Hematopoietic multipotent progenitor cell treated with erythropoietin and hydrocortisone succinate and interleukin-3 and kit ligand, for 4 days (in vitro differentiated cells): ENCODE measurements at places on chromosomes 7 and 10.

DNA sequence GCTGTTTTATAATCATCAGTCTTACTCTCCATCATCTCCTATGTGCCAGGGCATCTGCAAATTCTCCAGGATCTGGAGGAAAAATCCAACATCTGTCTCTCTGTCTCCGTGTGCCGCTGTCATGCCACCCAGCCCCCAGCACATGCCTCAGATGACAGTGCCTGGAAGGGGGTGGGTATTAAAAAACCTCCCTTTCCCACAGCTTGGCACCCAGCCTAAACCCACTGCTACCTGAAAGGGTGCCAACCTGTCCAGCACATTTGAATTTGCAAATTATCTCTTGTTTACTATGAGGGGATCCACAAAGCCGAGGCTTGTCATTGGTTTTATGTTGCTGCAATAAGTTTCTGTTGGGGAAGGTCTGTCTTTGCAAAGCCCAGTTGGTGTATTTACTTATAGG lies 73.1 kb downstream of the EMX2 start:
- no peak for DNase-seq

GRCh38 chr7:2763597-2763996 lies 75.6 kb downstream of the AMZ1 start:
- DNase-seq, result no peak

DNA sequence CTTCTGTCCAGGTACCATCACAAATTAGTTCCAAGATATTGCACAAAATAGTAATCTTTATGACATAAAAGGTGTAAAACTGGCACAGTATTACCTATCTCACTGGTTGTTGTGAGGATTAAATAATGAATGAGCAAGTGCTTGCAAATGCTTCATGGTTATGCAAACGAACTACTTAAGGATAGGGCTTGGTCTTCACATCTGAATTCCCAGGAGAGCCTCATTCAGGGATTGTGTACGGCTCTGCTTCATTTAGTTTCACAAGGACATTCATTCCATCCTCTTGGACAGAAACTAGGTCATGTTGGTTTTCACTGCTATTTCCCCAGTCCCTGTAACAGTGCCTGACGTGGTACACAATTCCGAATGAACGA lies 12.1 kb downstream of the ABCA13 start:
- DNase-seq, result no peak

- no peak for DNase-seq
Measured at GRCh38 chr7:100942045-100942774, 7.1 kb upstream of the MUC3A start.

- DNase-seq, result no peak
Measured at GRCh38 chr7:24692592-24692991, 64.7 kb downstream of the GSDME start.

- no peak for DNase-seq
Measured at GRCh38 chr10:3397231-3397630, 224.6 kb upstream of the PITRM1 start.

- DNase-seq, result no peak
Measured at GRCh38 chr7:85000735-85001350, 186.0 kb downstream of the SEMA3D start.

GRCh38 chr7:149450821-149451220 lies 10.0 kb downstream of the ZNF777 start:
- no peak for DNase-seq

DNA sequence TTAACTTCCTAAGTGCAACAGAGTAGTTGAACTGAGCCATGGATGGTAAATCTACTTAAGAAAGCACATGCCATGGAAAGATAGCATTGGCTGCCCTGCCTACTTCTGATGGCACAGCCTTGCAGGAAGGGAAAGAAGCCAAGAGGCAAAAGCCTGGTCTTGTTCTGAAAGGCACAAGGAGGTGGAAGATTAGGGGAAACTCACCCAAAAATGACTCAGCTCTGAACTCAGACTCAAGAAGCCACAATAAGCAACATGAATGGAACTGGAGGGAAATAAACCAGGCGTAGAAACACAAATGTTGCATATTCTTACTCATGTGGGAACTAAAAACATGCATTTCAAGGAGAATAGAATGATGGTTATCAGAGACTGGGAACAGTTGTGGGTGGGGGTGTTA lies 20.8 kb upstream of the ALOX5 start:
- peak; percentile 77 for DNase-seq

GRCh38 chr7:42380401-42380800 lies 143.4 kb upstream of the GLI3 start:
- DNase-seq, result no peak

- DNase-seq, result no peak
Measured at GRCh38 chr10:129440247-129440646, 26.8 kb upstream of the MGMT start.

DNA sequence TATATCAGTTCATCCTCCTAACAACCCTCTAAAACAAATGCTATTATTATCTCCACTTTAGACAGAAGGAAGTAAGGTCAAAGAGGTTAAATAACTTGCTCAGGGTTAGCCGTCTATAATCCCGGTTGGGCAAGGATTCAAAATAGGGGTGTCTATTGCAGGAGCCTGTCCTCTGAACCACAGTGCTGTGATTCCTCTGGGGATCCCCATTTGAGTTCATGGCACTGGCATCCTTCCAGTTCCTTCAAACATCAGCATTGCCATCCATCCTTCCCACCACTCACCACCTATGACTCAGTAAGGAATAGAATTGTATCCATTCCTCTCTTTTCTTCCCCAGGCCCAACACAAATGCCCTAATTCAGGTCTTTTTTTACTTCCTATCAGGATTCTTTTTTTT lies 25.6 kb downstream of the HPS6 start:
- DNase-seq, result no peak

GRCh38 chr7:107579885-107580715 lies at the start of gene BCAP29:
Gene BCAP29 (plus strand): TSS chr7:107580246. CDS start chr7:107580773, 527 bp downstream.
- peak; percentile 93 for DNase-seq

DNA sequence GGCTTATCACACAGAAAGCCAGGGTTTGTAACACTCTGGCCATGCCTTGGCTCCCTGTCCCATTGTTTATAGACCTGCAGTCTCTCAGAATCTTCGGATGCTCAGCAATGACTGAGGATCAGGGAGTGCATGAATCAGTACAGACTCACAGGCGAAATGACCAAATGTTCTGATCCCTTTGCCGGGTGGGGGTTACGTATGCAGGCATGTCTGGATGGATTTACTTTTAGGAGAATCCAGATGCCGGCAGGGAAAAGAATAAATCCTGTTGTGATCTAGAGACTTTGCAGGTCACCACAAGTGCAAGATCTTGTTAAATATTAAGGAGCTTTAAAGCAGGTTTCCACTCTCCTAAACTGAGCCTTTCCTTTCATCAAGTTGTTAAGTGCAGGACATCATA lies 149.5 kb downstream of the SFMBT2 start:
- no peak for DNase-seq

DNA sequence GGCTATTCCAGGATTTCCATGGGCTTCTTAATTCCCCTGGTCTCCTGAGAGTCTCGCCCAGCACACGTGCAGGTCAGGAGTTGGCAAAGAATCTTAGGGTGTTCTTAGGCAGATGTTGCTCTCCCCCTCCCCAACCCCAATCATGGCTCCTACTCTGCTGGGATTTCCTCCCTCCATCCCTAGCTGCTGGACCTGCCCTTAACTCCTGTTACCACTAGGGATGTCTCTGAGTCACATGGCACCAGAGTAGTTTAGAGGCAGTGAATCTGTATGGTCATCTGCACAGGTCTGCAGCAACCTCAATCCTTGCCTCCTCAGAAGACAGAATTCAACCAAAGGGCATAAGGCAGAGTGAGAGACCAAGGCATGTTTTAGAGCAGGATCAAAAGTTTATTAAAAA lies 51.8 kb upstream of the CHST3 start:
- DNase-seq, result no peak

DNA sequence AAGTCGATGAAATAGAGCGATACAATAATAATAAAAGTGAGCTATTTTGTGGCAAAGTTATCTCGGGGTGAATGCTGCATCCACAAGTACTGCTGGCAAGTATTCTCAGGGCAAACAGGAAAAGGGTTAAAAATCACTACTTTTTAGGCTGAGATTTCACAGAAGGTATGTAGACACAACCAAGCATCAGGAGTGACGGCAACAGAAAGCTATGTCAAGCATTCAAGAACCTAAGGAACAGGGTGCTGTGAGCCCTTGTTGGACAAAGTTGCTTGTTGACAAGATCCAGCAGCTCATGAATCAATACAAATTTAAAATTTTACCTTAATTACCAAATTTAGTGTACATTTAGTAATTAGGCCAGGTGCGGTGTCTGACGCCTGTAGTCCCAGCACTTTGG lies 41.2 kb upstream of the C1QL3 start:
- DNase-seq, result no peak

GRCh38 chr10:33534416-33534815 lies 199.9 kb upstream of the NRP1 start:
- DNase-seq, result no peak

GRCh38 chr10:714214-714613 lies 24.7 kb upstream of the DIP2C start:
- no peak for DNase-seq

DNA sequence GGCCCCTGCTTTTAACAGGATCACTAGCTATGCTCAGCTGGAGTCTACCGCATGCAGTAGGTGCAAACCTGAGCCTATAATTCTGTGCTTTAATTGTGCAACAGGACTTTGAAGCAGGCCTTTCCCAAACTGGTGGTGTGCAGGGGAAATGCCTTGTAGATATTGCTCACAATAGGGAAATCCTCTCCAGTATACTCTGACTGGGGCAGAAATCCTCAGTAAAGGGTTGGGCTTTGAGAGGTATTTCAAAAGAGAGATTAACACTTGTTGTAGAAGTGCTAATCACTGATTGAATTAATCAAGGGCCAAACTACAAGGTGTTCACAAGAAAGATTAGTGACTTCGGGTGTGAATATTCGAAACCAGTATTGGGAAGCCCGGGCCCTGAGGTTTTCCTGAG lies 58.5 kb upstream of the EXOC6 start:
- DNase-seq, result no peak

DNA sequence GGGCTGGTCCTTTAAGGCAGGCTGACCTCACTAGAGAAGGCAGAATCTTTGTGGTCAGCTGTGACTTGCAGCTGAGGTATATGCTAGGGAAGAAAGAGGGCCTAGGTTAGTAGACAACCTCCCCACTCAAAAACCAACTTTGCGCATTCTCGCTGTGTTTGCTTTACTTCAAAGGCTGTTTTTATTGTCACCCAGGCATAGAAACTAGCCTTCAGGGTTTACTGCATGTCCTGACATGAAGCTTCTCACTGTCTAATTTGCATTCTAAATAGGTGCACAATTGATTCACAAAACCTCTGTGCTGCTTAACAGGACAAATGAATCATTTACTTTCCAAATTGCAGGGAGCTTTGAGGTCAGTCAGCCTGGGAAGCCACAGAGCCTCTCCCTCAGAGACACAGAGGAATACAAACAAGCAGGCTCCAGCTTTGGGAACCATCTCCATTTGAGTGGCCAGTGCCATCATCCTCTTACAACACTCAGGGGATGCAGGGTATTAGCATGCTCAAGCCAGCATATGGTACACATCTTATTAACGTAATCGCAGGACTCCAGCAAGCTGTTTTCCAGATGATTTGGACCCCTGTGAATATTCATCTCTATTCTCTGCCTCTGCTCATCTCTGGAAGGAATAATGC lies 596.4 kb upstream of the GHITM start:
- no peak for DNase-seq

DNA sequence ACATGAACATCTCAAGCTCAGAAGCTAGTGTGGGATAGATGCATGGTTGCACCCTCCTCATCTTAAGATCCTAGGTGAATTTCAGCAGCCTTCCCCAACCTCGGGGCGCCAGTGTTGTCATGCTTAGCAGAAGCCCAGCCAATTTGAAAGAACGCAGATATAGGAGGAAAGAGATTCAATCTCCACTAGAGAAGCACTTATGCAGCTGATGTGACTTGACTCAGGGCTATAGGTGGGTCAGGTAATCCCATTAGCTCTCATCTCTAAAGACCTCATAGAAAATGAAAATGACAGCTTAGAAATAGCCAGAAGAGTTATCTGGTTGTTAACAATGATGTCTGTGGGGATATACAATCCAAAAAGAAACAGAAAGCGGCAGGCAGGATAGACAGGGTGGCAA lies 310.5 kb downstream of the GPAM start:
- DNase-seq, result no peak
